GM18507 (cell line): ENCODE measurements at places on chromosomes 12 and 14.

DNA sequence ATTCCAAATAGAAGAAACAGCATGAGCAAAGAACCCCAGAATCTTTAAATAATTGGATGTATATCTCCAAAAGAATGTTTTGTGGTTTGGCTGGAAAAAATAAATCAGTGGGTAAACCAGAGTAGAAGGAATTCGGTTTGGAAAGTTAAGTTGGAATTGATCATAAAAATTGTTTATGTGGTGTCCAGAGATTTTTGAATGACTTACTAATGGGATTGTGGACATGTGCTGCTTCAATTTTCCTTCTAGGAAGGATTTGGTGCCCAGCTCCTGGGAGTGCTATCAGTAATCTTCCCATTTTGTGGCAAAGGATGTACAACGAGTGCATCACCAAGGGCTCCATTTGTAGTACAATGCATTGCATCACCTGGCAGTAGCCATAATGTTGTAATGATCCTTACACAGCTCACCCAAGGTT lies 224.8 kb downstream of the SLC16A7 start:
- DNase-seq = no peak

DNA sequence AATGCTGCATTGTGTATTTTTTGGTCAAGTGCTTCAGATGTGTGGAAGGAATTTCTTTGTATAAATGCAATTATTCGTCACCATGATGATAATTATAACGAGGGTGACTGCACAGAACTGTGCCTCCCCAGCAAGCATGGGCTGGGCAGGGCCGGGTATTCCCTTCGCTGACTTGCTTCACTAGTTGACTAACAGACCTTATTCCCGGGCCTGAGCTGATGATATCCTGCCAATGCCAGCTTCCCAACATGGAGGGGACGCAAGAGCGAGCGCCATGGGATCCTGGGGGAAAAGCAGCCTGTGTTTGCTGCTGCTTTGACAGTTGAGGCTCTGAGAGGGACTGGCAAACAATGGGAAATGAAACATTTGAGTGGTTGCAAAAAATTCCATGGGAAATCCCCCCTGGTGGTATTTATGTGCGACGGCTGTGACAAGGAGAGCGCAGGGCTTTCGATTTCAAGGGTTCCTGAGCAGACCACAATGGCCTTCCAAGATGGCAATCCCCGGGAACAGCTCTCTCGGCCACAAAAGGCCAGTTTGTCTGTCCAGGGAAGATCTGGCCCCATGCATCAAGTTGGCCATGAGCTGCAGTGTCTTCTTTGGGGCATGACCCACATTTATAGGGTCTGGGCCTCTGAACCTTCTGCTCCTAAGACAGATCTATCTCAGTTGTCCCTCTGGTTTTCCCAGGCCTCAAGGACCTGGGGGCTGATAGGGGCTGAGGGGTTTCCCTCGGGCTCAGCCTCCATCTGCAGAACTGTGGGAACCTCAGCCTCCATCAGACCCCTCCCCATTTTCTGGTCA lies 21.9 kb upstream of the MAP1LC3B2 start:
- DNase-seq = no peak

DNA sequence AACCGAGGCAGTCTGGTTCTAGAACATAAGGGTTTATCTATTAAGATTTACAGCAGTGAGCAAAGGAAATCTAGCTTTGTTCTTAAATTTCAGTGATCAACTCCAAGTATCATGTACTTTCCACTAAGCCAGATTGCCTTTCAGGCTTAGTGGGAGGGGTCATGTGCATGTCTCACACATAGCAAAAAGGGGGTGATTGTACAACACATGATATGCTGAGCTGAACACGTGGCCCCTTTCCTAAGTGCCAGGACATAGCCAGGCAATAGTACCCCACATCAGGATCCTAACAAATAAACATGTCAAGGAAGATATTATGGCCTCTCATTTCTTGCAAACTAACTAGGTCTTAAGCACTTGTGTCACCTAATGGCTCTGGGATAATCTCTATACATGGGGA lies 347.2 kb downstream of the C12orf75 start:
- DNase-seq = no peak

GRCh38 chr14:95515596-95516552 lies 576 bp downstream of the SYNE3 start:
- peak; percentile 80 for DNase-seq

- DNase-seq = no peak
Measured at GRCh38 chr12:130226126-130226525, 63.9 kb downstream of the FZD10 start.

- no peak for DNase-seq
Measured at GRCh38 chr12:43816168-43816567, 10.1 kb upstream of the TWF1 start.

DNA sequence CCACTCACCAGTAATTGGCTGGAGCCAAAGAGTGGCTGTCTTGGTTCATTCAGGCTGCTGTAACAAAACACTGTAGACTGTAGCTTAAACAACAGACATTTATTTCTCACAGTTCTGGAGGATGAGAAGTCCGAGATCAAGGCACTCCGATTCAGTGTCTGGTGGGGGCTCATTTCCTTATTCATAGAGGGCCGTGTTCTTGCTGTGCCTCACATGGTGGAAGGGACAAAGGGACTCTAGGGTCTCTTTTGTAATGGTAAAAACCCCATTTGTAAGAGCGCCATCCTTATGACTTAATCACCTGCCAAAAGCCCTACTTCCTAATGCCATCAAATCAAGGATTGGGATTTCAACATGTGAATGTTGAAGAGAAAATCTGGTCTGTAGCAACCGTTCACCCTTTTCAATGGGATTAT lies 34.7 kb upstream of the CDKN3 start:
- DNase-seq = no peak

DNA sequence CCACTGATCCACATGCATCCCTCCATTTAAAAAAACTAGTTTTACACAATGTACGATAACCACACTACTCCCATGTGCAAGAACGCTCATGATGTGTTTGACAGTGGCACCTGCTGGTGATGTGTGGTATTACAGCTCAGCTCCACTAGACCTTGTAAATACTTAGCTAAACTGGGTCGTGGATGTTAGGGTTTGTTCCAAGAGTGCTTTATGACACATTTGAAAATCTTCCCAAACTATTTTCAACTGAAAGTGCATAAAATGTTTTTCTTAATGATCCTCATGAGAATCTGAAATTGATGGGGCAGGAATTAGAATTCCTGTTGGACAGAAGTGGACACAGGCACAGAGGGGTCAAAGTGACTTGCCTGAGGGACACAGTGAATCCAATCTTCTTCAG lies 99.2 kb downstream of the SCARB1 start:
- no peak for DNase-seq

DNA sequence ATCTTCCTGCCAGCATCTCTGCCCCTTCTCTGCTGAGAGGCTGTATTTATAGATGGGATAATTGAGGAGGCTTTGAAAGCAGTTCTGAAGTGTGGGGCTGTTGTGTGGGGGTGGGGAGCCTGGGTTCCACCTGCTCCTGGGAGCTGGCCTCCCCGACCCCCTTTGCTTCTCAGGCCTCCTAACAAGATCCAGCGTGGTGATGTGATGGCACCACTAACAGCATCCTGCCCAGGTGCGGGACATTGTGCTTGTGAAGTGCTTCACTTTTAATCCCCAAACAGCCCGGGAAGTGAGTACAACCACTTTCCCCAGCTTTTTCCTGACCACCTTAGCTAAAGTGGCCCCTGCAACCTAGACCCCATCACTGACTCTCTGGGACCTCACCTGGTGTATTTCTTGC lies 95.1 kb upstream of the NRXN3 start:
- DNase-seq = no peak

- DNase-seq = no peak
Measured at GRCh38 chr12:104615048-104615561, 158.4 kb downstream of the CHST11 start.

DNA sequence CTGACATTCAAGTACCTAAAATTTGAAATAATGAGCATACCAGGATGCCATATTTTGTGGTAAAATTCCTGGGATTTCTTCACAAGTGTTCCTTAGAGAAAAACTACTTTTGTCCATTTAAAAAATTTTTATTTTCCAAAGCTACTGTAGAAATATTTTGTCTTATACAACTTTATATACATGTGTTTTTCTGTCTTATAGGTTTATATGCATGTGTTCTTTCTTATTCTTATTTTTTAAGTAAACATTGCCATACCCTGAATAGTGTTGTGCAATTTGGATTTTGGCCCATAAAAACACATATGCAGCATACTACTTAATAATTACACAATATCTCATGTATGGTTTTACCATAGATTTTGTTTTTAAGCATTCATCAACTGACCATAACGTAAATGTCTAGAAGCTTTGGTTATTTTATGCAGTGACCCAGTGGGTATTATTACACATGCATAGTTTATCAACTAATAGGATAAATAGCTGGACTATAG lies 1107.4 kb upstream of the SEL1L start:
- DNase-seq = no peak

DNA sequence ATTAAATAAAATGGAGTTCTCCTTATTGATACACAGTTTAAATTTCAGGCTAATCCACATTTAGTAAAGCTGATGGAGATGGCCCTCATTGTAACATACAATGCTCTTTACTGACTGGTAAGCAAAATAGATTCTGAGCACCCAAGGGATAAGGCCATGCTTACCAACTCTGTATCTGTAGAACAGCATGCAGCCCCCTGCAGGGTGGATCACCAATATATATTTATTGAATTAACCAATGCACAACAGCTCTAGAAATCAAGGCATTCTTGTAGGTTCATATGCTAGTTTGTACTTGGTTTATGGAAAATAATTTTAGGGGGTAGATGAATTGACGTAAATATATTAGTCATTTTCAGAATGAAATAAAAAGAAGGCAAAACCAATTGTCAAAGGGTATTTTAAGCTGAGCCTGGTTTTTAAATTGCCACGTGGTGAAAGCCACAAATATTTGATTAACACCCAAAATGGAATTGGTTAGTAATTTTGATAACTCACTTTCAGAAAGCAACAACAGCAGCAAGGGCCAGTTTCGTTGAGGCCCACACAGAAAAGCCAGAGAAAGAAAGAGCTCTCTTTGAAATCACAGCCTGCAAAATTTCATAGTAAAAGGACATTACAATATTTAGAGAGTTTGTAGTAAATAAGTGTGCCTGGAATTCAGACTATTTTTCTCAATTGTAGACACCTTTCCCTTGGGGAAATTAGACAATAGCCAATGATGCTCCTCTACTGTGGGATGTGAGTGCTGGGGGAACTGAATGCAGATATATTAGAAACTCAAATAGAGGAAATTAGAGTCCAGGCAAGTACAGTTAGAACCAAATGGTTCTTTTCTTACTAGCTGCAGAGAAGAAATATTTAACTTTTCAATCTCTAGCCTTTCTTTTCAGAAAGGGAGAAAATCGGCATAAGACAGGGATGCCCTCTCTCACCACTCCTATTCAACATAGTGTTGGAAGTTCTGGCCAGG lies 216.2 kb upstream of the ABCD2 start:
- no peak for DNase-seq

- peak; percentile 44 for DNase-seq
Measured at GRCh38 chr14:55430024-55430690, 10.3 kb downstream of the TBPL2 start.

GRCh38 chr14:38755036-38755435 lies 348.0 kb downstream of the SEC23A start:
- no peak for DNase-seq

DNA sequence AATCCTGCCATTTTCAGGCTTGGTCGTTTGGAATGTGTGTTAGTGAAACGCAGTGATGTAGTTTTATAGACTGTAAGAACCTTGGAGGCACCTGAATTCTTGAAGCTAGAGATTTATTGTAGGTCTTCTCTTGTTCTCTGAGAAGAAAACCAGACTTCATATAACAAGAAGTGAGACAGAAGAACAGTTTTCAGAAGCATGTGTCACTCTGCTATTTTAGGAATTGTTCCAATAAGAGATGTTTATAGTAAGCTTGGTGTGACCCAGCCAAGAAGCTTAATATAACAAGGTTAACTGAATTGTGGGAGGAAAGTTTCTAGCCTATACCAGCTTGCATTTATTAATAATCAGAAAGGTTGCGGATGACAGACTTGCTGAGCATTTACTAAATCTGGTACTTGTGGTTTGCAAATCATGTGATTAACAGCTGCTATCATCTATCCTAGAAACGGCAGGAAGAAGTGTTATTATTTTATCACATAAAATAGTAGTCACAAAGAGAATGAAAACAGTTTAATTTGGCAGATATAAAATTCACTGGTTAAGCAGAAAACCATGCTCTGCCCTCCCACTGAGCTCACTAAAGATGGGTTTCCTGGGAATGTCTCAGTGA lies 49.2 kb upstream of the BCAT1 start:
- peak; percentile 37 for DNase-seq

DNA sequence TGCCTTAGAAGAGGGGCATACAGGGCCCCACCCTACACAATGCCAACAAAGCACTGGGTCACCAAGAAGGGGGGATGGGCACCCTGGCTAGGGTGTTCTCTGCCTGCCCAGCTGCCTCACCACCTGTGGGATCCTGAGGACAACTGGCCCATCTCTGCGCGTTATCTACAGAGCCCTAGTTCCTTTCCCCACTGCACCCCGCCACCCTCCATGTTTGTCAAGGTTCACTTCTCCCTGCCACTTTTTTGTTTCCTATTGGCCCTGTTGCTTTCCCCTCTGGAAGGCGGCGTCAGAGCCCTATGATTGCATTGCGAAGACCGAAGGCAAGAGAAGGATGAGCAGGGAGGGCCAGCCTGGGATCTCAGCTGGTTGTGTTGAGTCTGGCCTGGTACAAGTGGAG lies 1.6 kb downstream of the SLC48A1 start:
- DNase-seq = no peak

- DNase-seq = no peak
Measured at GRCh38 chr12:57190037-57190436, 26.6 kb upstream of the NXPH4 start.

- no peak for DNase-seq
Measured at GRCh38 chr14:80271389-80271788, 60.1 kb upstream of the DIO2 start.

DNA sequence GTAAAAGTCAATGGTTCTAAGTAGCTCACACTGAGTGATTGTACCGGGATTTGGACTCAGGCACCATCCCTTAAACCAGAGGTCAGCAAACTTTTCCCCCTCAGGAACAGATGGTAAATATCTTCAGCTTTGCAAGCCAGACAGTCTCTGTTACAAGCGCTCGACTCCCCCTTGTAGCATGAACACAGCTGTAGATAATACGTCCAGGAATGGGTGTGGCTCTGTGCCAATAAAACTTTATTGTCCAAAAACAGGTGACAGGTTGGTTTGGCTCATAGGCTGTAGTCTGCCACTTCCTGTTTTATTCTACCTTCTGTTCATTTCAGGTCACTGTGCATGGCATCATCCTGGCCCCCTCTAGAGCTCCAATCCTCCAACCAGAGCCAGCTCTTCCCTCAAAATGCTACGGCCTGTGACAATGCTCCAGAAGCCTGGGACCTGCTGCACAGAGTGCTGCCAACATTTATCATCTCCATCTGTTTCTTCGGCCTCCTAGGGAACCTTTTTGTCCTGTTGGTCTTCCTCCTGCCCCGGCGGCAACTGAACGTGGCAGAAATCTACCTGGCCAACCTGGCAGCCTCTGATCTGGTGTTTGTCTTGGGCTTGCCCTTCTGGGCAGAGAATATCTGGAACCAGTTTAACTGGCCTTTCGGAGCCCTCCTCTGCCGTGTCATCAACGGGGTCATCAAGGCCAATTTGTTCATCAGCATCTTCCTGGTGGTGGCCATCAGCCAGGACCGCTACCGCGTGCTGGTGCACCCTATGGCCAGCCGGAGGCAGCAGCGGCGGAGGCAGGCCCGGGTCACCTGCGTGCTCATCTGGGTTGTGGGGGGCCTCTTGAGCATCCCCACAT lies 7.6 kb downstream of the BDKRB1 start:
- DNase-seq = no peak
